ENCODE measurements at places on chromosomes 4 and X.

DNA sequence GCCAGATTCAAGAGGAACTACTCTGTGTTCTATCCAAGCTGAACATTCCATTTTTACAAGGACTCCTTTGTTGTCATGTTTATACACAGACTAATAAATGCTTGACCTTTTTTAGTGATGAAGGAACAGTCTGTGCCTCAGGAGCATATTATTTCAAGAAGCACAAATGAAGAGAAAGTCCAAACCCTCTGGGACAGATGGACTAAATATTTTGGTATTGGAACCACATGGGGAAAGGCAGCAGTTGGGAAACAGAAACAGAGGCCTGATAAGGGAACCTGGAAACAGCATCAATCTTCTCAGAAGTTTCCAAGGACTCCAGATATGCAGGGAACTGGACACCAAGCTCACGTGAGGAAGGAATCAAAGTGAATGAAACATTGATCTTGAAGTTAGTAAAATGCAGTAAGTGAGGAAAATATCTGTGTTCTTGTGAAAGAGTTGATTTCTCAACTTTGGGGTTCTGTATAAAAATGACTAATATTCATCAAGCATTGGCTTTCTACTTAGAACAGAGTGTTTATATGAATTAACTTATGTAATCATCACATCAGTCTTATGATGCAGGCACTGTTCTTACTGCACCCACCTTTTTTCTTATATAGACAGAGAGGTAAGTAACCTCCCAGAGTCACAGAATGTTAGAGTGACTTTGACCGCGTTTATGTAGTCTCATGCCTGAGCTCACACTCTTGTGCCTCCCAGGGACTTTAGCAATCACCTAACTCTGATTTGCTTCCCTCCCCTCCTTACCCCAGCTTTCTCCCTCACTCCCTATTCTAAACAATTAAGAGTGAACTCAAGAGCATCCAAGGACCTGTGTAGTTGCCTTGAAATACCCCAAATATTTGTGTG lies 148.9 kb upstream of the JADE1 start:
- DNase-seq = no peak

- peak; percentile 51 for DNase-seq
These were observed 5.4 kb upstream of the GTPBP6 start for GRCh38 chrX:323721-324628.

GRCh38 chrX:120794525-120794975 lies 81.1 kb downstream of the CT47B1 start:
- DNase-seq = peak; percentile 69

GRCh38 chr4:70297576-70297975 lies 37.2 kb upstream of the CABS1 start:
- no peak for DNase-seq

DNA sequence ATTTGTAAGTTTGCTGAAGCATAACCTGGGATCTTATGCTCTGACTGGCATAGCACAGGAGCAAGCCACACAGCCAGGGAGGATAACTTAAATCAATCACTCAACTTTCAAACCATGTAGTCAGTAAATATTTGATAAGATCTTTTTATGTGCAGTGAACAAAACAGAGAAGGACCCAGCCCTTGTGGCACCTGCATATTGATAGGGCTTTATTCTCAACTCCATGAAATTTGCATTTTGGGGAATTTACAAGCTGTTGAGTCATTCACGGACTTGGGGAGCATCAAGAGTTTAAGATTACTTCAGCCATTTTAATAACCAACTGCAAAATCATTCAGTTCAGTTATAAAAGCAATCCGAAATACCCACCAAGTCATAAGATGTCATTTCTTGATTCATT lies 122.6 kb downstream of the COMMD8 start:
- DNase-seq = no peak

DNA sequence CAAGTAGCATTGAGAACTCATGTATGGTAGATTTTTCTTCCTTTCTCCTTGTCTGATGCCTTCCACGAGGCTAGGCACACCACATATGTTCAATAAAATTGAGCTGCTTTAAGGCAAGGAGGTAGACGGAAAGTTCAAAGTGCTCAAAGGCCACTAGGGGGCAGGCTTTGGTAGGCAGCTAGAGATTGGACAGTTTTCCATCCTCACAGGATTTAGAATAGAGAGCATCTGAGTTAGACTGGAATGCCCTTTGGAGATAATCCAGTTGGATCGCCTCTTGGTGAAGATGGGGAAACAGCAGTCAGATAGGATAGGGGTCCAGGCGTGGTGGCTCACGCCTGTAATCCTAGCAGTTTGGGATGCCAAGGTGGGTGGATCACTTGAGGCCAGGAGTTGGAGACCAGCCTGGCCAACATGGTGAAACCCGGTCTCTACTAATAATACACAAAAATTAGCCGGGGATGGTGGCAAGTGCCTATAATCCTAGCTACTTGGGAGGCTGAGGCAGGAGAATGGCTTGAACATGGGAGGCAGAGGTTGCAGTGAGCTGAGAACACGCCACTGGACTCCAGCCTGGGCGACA lies 30.4 kb downstream of the ELF4 start:
- DNase-seq = peak; percentile 59

- no peak for DNase-seq
These were observed 728 bp upstream of the IL13RA2 start for GRCh38 chrX:115018040-115018647.

- DNase-seq = no peak
These were observed 160.0 kb downstream of the SPCS3 start for GRCh38 chr4:176479767-176480166.

DNA sequence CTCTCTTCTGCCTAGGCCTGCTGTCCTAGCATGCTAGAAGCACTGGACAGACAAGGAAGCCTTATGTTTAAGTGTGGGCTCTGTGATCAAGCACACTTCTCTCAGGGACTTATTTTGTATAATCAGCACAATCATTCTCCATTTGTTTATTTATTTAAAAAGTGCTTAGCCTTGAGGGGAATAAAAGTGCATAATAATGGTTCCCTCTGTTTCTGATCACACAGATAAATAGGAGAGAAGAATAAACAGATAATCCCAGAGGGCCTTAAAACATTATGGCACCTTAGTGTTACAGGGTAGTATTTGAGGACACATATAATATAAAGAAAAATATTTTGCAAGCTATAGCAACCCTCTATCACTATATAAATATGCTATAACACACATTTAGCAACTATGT lies 146.5 kb downstream of the UNC5C start:
- no peak for DNase-seq
